ENCODE measurements at places on chromosomes 1 and 21.

GRCh38 chr1:35539073-35539823 is 18.0 kb downstream of the KIAA0319L start:
- DNase-seq, result peak; percentile 40

GRCh38 chr21:26595971-26596370 is 22.9 kb upstream of the CYYR1 start:
- DNase-seq, result no peak

GRCh38 chr1:206021626-206022365 is 1.9 kb downstream of the CTSE start:
- DNase-seq, result no peak

DNA sequence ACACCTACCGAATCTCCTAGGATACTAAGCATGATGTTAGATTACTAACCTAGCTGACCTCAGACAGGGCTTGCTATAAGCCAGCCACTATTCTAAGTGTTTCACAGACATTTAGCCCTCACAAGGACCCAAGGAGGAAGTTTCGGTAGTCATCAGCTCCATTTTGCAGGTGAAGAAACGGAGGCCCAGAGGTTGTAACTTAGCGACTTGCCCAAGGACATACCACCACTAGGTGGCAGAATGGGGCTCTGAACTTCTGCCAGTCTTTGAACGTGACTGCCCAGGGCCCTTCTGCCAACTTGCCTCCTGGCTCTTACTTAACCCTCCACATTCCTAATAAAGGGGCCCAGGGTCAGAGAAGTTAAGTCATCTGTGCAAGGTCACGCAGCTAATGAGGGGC is 283.5 kb downstream of the C1orf94 start:
- peak; percentile 35 for DNase-seq

GRCh38 chr1:67668660-67669059 is 16.3 kb upstream of the GADD45A start:
- DNase-seq, result no peak

- no peak for DNase-seq
These were observed 1237.5 kb downstream of the AMY1C start for GRCh38 chr1:104987210-104987609.

- no peak for DNase-seq
These were observed 43.9 kb downstream of the SWT1 start for GRCh38 chr1:185200889-185201288.

DNA sequence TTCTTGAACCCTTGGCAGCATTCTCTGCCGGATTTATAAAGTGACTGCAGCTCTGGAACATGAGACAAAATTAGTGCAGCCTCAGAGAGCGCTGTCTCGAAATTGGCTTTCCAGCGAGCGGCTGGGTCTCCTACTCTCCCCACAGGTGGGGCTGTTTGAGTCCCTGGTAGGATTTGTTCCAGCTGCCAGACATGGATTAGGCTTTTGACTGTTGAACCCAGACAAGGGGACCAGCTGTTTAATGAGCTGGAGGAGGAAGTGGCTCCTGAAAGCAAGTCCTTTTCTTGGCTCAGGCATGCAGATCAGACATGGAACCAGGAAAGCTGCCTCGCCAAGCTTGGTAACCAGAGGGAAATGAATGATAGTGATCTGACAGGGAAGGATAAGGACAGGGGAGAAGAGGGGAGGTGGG is 69.6 kb downstream of the UBIAD1 start:
- DNase-seq, result no peak

DNA sequence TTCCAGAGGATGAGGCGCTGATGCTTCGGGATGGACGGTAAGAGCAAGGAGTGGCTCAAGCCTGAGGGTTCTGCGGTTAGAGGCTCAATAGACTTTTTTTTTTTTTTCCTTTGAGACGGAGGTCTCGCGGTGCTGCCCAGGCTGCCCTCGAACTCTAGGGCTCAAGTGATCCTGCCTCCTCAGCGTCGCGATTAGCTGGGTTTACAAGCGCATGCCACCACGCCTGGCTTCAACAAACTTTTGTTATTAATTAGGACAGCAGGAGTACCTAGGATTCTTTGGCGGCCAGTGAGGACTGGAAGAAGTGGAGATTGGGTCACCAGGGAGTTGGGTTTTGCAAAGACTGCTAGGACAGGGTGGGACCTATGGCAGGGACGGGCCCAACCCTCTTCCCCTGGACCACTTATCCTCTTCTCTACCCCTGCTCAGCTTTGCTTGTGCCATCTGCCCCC is 587 bp downstream of the SCNM1 start:
- no peak for DNase-seq
